ENCODE measurements at places on chromosomes 13 and 19. TPM values are rescaled to one million over a fixed set of nuclear protein-coding genes. Genes with fewer than 3 reads are reported as not detected.

Gene LGI4
- polyA plus RNA-seq = not detected

Gene SIX5
- 0.41 TPM for polyA plus RNA-seq

Gene APC2
- polyA plus RNA-seq = 0.16 TPM

Gene BCL2L12
- polyA plus RNA-seq = 16.8 TPM

Gene PCDH17
- not detected for polyA plus RNA-seq

Gene TYROBP
- 13.7 TPM for polyA plus RNA-seq

Gene CGB5
- polyA plus RNA-seq = not detected

Gene NLRP7
- 1.4 TPM for polyA plus RNA-seq

Gene CEBPA
- 0.15 TPM for polyA plus RNA-seq

Gene NCR1
- polyA plus RNA-seq = 0.63 TPM

Gene IGLON5
- polyA plus RNA-seq = not detected

Gene TMEM59L
- not detected for polyA plus RNA-seq

Gene METTL21C
- polyA plus RNA-seq = not detected

Gene LRRC8E
- polyA plus RNA-seq = not detected

Gene DCT
- not detected for polyA plus RNA-seq

Gene PNMA8C
- not detected for polyA plus RNA-seq

Gene FCHO1
- 42.4 TPM for polyA plus RNA-seq

Gene PLIN5
- polyA plus RNA-seq = not detected

Gene CCDC169
- polyA plus RNA-seq = not detected

Gene ZNF440
- 1.7 TPM for polyA plus RNA-seq

Gene CERS1
- not detected for polyA plus RNA-seq

Gene ZNF536
- polyA plus RNA-seq = not detected

Gene CBY2
- polyA plus RNA-seq = not detected

Gene NPAS1
- polyA plus RNA-seq = 1.0 TPM

Measured in IgD-negative memory B cell (primary cell).